ENCODE measurements at places on chromosomes 1 and 21.

GRCh38 chr1:77179632-77180031 is 39.6 kb downstream of the PIGK start:
- DNase-seq = no peak

DNA sequence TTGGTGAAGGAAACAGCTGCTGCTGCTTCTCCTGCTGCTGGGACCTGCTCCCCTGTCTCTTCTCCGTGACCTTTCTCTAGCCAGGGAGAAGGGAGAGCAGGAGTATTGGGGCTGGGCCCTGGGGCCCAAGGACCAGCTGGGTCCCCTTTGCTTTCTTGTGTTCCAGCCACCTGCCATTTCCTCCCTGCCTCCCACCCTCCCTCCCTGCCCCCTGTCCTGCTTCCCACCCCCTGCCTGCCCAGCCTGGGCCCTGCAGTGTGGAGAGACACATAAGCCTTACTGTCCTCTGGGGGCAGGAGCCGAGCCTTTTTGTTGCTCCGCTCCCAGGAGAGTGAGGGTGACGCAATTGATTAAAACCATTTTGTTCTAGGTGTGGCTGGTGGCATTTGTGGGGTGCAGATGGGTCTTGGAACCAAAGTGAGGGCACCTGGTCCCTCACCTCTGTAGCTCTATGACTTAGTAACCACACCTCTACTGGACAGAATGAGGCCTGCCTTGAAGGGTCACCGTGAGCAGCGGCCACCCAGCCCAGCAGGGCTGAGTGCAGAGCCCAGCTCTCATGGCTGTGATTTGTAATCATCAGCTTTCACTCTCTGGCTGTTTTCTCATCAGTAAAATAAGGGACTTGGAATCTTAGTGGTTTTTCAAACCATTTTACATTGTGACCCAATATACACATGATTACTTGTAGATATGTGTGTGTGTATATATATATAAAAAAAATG is 13.9 kb upstream of the TMEM222 start:
- no peak for DNase-seq

DNA sequence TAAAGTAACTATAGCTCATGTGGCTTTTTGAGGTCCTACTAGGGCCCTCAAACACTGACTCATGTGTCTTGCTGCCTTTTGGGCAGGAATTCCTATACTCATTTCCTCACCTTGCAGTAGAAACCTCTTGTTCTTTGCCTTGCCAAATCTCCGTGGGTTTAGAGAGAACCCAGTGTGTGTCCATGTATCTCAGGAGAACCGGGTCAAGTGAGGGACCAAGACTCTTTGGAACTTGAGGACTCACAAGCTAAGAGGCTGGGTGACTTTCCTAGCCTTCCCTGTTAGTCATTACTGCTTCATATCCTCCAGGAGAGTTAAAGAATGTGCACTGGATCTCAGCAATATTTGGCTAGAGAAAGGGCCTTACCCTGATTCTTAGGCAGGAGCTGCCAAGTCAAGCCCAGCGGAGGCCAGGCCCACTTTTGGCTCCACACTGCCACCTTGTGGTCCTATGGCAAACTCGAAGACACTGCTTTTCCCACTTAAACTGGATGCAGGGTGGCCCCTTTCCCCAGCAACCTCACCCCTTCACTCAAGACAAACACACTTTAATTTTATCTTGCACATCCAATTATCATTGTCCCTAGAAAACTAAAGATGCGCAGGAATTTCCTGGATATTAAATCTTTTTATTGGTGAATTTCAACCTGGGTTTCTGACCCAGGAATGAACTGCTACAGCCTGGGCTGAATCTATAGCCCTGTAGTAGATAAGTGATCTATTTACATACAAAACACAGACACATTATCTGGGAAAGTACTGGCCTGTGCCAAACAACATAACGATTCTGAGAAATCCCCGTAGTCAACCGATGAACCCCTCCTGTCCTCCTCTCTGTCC is 10.6 kb downstream of the AVPR1B start:
- peak; percentile 79 for DNase-seq

- DNase-seq = no peak
Observed at GRCh38 chr1:60573726-60574409, 500.3 kb upstream of the C1orf87 start.

DNA sequence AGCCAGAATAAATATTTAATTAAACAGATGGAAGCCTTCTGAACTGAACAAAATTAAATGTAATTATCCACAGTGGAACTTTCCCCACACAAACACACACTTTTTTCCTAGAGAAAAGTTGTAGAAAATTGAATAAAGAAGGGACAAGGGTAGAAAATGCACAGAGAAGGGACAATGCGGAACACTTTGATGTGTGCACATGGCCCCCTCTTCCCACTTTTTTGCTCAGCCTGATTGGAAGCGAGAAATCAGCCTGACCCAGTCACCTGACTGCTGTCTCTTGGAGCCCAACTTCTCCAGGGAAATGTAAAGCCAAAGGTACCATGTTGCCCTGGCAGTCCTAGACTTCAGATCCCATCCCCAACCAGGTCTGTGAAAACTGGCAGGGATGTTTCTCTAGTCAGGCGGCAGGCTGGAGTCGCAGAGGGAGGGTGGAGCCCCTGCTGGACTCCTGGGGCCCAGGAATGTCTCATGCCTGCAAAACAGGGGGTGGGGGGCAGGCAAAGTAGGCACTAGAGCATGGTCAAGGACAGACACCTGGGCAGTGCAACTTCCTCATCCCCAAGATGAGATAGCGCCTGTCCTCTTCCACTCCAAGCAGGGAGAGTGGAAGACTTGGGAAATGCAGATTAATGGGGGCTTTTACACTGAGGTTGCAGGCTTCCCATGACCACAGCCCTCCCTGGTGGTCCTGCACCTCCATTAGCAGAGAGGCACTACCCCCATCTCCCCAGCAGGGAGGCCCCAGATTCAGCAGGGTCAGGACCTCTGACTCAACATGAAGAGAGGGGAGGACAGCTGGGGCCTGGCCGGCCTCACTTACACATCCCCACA is 2.8 kb downstream of the CERS2 start:
- DNase-seq = no peak

DNA sequence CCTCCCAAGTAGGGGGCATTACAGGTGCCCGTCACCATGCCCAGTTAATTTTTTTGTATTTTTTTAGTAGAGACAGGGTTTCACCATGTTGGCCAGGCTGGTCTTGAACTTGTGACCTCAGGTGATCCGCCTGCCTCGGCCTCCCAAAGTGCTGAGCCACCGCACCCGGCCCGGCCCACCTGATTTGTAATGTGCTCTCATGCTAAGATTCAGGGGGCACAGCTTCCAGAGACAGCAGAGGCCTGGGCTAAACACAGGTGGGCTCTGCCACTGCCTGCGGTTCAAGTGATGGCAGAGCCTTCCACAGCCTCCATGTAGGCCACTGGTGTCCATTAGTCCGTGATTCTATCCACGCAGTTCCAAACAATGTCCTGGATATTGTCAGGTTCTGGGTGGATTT is 98.4 kb downstream of the PDE9A start:
- no peak for DNase-seq

DNA sequence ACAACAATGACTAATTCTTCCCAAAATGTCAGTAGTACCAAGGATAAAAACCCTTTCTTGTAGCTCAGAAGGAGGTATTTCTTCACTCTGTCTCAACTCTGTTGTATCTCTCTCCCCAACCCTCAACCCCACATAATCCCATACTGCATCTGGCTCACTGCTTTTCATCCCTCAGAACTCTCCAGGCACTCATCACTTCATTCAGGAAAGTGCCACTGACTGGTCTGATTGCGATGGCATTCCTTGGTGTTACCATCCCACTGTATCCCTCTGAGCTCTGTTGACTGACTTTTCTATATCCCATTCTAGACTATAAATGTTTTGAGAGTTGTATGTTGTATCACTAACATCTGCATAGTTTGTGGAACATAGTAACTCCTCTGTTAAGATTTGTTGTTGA is 483.5 kb upstream of the ADGRL2 start:
- no peak for DNase-seq

- no peak for DNase-seq
Observed at GRCh38 chr1:204975568-204976235, 67.3 kb upstream of the CNTN2 start.

- no peak for DNase-seq
Observed at GRCh38 chr1:92708368-92708950, 76.4 kb downstream of the EVI5 start.

GRCh38 chr1:185585770-185586169 is 148.4 kb upstream of the HMCN1 start:
- no peak for DNase-seq

DNA sequence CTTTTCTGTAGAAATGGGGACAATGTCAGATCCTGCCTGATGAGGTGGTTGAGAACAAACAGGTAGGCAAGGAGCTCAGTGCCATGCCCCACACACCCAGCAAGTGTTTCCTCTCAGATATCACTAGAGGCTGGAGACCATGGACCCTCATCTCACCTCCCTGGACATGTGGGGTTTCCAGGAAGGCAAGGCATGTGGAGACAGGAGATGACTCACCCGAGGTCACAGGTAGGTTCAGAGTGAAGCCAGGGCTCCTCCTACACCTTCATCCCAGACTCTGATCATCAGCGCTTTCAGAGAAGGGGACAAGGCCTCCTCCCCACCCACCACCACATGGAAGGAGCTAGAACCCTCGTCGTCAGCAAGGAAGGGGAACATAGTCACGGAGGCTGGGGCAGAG is 69.2 kb downstream of the MATN1 start:
- DNase-seq = no peak

GRCh38 chr1:3028531-3029282 is 7.4 kb downstream of the ACTRT2 start:
- no peak for DNase-seq

DNA sequence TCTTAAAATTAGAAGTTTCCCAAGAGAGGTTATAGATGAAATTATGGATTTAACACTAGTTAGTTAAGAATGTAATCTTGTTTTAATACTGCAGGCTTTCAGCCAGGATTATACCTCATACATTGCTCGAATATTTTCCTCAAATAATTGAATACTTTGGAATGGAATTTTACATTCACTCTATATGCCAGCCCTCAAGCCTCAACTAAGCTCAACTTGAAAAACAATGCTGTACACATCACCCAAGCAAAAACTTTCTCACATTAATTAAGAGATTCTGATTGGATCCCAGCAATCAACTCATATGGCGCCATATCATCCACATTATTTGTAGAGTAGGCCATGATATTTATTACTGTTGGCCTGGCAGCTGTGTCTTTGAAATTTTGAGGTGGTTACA is 710.7 kb upstream of the ADAMTS5 start:
- DNase-seq = no peak

GRCh38 chr1:12600335-12600734 is 17.7 kb downstream of the DHRS3 start:
- no peak for DNase-seq

DNA sequence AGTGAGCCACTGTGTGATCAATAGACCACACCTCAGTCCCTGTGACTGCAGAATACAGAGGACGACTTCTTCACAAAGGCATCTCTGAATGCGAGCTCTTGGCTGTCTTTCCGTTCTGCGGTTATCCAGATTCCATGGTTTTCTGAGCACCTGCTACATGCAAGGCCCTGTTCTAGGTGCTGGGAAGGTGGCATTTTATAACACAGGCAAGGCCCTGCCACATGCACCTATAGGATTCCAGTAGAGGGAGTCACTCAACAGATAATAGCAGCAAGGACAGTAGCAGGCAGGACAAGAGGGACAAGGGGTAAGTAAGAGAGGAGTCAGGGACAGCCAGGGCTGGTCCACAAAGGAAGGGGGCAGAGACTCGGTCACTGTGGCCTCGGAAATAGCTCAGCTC is 9.0 kb downstream of the URB1 start:
- no peak for DNase-seq

GRCh38 chr1:219177363-219177762 is 3.7 kb downstream of the LYPLAL1 start:
- no peak for DNase-seq
